Keratinocyte (primary cell): ENCODE measurements at places on chromosomes 7 and 10.

DNA sequence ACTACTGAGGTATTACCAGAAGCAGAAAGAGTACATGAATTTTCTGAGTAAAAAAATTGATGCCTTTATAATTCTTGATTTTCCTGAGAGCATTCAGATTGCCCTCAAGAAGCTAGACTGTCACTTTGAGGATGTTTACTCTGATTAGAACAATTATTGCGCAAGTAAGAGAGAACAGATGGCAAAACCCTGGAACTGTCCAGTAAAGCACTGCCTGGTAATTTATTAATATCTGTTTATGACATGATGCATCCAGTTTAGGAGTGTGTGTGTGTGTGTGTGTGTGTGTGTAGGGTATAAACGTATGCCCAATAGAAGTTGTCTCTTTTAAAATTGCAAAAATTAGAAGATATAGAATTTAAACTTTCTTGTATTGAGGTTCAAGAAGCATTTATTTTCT lies 379.7 kb downstream of the PHTF2 start:
- DNase-seq = no peak

DNA sequence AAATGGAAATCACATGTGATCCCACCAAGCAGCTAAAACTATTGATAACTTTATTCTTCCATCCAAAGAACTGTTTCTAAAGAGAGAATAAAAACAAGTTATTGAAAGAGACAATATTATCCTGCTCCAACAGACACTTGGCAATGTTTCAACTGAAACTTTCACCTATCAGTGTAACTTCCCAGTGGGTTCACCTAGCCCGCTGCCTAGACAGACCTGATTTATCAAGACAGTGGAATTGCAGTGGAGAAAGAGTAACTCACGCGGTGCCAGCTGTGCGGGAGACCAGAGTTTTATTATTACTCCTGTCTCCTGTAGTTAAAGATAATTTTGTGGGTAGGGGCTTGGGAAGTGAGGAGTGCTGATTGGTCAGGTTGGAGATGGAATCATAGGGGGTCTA lies 199.8 kb downstream of the AHR start:
- DNase-seq = no peak

GRCh38 chr7:49885593-49886285 lies 112.3 kb downstream of the VWC2 start:
- DNase-seq = no peak

GRCh38 chr7:151872531-151873401 lies 4.1 kb downstream of the PRKAG2 start:
- DNase-seq = no peak

DNA sequence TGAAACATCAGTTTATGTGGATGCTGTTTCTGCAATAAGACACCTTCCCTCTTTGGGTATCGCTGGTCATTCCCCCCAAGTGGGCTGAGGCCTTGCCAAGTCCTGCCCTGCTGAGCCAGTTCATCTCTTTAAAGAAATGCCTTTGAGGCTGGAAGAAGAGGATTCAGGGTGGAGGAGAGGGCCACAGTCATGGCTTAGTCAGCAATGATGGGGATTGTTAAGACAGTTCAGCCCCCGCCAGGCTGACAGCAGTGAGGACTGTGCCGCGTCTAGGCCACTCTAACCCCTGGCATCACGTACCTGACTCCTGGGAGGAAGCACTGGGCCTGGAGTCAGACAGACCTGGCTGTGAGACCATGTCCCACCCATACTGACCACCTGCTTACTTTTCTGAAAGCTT lies 48.3 kb downstream of the PNLIPRP2 start:
- DNase-seq = no peak

GRCh38 chr10:27908231-27908630 lies 90.6 kb downstream of the ODAD2 start:
- DNase-seq = no peak

GRCh38 chr10:27637601-27638000 lies 108.0 kb downstream of the MKX start:
- no peak for DNase-seq

GRCh38 chr10:51109801-51110533 lies 35.7 kb downstream of the PRKG1 start:
- no peak for DNase-seq

DNA sequence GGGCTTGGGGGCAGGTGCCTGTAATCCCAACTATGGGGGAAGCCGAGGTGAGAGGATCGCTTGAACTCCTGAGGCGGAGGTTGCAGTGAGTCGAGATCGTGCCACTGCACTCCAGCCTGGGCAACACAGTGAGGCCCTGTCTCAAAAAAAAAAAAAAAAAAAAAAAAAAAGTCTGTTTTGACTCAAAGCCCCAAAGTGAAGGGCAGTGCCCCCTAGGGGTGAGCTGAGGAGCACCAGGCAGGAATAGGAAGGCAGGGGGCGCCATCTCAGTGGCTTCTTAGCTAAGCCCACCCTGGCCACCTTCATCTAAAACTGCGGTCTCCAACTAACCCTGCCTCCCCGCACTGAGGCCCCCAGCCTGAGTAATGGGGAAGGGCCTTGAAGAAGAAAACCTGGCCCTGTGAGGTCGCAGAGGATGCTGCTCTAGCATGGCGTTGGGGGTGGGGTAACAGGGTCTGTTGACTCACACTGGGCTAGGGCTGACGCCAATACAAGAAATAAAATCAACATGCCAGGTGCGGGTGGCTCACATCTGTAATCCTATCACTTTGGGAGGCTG lies 9.8 kb downstream of the PODXL start:
- no peak for DNase-seq

DNA sequence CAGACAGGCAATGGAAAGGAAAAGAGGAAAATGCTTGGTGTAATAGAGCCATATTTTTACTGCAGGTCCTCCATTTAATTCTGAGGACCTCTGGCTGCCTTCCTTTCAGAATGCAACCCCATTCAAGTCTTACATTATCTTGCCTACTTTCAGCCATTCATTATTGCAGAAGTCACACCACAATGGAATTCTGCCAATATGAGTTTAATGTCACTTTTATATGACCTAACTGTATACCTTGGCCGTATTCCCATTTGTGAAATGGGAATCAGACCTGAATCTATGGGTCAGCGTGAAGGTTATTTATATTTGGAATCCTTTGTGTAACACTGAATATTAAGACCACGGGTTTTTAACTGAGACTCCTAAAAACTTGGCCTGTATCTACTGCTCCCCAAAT lies 241.7 kb upstream of the AOAH start:
- DNase-seq = no peak

DNA sequence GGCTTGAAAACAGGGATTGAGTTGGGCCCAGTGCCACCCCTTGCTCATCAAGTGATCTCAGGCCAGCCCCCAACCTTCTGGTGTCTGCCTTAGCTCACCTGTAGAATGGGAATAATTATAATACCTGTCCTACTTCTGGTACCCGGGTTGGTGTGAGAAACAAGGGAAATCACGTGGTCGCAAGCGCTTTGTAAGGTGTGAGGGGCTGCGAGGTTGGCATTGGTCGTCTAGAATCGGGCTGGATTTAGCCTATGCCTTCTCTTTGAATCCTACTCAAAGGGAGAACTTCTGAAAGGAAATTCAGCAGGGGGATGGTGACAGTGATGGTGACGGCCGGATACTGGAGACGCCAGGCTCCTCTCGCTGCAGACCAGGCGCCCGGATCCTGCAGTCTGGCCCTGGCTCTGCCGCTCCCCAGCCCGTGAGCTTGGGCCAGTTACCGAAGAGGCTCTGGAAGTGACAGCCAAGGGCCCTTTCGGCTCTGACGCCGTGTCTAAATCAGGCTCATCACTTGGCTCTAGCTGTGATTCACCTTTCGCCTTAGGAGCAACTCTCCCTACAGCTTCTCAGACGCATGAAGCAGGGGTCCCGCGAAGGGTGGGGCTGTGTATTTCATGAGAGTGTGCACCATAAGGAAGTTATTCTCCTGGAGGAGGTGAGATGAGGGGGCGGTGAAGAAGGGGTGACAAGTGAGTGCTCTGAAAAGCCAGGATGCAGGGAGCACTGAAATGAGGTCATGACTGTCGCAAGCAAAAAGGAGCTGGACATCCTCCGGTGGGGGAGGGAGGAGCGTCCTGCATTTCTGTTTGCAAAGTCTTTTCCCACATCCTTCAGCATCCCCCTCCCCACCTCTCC lies 4.0 kb upstream of the CREB5 start:
- no peak for DNase-seq

DNA sequence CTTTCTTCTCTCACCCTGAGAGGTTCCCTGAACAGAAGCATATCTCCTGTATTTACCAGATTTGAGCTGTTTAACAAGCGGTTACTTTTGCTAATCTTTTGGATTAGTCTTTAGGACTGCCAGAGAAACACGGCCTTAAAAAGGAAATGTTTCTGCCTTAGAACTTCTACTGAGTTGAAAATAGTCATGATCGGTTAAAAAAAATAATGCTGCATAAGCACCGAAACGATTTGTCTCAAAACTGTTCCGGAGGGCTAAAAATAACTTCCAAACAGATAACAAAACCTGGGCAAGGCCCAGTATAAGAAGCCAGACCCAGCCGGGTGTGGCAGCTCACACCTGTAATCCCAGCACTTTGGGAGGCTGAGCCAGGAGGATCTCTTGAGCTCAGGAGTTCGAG lies 43.3 kb upstream of the CYTH3 start:
- DNase-seq = no peak

- no peak for DNase-seq
Observed at GRCh38 chr10:6314620-6315205, 112.0 kb downstream of the PFKFB3 start.

GRCh38 chr7:31651234-31652062 lies 35.6 kb upstream of the PPP1R17 start:
- no peak for DNase-seq

GRCh38 chr7:108455998-108456677 lies at the start of gene NRCAM:
Gene NRCAM (minus strand): TSS chr7:108456436. CDS start chr7:108240064, 216,372 bp downstream.
- no peak for DNase-seq

GRCh38 chr10:12162927-12163326 lies 32.8 kb downstream of the NUDT5 start:
- DNase-seq = no peak

DNA sequence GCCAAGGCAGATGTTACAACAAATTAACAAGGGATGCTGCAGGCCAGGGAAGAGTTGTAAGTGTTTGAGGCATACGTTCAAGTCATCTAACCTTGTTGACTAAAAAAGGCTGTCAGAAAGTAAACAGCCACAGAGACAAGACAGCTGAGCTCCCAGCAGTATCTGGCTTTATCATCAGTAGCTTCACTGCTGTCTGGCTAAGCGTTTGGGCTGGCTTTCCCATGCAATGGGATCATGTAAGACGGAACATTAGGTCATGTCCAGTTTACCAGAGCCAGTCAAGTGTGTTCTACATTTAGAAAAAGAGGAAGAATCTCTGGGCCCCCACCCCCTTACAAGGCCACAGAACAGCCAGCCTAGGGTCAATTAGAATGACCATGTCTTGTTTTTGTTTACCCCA lies 51.3 kb upstream of the GSAP start:
- no peak for DNase-seq

- no peak for DNase-seq
Observed at GRCh38 chr10:76126607-76127527, 695.4 kb downstream of the LRMDA start.

DNA sequence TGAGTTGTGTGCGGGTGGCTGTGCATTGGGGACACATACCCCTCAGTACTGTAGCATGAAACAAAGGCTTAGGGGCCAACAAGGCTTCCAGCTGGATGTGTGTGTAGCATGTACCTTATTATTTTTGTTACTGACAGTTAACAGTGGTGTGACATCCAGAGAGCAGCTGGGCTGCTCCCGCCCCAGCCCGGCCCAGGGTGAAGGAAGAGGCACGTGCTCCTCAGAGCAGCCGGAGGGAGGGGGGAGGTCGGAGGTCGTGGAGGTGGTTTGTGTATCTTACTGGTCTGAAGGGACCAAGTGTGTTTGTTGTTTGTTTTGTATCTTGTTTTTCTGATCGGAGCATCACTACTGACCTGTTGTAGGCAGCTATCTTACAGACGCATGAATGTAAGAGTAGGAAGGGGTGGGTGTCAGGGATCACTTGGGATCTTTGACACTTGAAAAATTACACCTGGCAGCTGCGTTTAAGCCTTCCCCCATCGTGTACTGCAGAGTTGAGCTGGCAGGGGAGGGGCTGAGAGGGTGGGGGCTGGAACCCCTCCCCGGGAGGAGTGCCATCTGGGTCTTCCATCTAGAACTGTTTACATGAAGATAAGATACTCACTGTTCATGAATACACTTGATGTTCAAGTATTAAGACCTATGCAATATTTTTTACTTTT lies 1.8 kb downstream of the DDIT4 start:
- DNase-seq = no peak

DNA sequence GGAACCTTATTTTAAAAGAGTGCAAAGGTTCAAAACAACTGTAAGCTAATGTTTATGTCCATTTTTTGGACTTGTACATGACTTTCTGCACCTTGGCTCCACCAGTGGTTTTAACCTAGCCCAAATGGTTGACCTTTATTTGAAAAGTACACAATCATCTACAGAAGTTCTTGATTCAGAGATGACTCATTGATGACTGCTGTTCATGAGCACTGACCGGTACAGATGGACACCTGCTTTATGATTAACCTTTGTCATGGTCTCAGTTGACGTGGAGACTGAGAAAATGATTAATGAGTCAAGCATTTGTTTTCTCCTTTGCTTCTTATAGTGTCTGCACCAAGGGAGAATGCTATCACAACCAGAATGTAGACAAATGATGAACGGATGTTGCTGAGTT lies 55.7 kb upstream of the PTER start:
- no peak for DNase-seq

- no peak for DNase-seq
Observed at GRCh38 chr7:73738220-73738611, 386 bp downstream of the ABHD11 start.

DNA sequence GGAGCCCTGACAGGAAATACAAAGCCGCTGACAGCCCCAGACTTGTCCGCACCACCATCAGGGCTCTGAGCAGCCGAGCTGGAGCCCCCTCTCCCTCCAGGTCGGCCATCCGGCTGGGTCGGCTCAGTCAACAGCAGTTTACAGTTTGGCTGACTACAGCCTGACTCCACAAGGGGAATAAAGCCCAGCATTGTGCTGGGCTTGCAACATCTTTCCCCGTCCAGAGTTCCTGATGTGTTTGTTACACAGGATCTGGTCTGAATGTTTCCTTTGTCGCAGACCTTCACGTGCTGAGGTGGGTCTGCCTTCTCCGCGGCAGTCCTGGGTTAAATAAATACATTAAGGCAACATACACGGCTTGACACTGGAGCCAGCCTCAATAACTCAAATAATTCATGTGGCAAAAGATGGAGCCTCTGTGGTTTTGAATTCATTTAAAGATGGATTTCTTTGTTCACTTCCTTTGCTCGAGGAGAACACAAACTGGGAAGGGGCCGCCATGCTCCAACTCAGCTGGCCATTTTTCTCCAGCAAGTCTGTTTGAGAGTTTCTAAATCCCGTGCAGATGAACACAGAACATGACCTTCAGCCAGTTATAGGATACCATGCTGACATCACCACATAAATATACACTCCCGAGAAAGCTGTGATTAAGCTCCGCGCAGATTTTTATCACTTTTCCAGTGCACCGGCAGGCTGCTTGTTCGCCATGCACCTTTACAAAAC lies 192.1 kb downstream of the WDR11 start:
- DNase-seq = no peak
